Neural progenitor cell (in vitro differentiated cells): ENCODE measurements at places on chromosomes 2 and 18.

DNA sequence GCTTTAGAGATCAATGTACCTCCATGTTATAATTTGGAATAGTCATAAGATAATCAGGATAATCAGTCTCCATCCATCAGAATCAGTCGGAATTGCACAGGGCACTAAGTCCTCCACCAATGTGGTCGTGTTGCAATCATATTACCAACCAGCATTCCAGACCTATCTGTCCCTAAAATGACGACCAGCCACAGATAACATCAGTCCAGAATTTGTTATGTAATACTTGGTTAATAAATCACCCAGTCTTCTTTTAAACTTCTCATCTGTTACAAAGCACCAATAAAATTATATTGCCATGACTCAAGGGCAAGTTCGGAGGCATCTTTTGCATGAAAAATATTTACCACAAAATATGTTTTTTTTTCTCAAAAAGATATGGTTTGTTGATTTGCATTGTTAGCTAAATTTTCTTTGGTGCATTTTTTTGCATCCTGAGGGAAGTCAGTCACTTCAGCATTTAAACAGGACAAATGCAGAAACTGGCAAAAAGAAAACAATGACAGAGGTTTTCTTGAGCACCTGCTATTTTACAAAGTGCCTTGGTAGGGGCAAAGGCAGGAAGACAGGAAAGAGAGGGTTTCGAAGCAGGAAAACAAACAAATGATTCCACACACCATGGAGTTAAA lies 29.3 kb downstream of the PIEZO2 start:
- DNase-seq: no peak

DNA sequence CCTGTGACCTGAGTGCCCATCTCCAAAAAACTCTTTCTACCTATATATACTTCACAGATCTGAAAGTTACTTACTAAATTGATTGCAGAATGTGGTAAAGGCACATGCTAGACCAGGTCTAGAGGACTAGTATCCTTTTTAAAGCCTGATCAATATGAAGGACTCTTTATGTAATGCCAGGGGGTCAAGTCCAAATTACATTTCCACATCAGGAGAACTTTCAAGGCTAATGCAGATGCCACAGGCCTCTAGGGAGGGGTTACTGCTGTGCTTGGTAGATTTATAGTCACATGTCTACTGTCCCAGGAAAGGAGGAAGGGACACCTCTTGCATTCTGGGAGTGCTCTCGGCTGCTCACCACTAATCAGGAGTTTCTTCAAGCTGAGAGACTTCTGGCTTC lies 118.4 kb upstream of the NOSTRIN start:
- no peak for DNase-seq

- DNase-seq: no peak
Measured at GRCh38 chr18:42025974-42026625, 71.1 kb downstream of the PIK3C3 start.

GRCh38 chr18:79402977-79403722 lies 7.4 kb downstream of the NFATC1 start:
- no peak for DNase-seq

GRCh38 chr2:29923110-29923721 lies 1.8 kb upstream of the ALK start:
- peak; percentile 87 for DNase-seq
